ENCODE measurements at places on chromosomes 2 and 18.

DNA sequence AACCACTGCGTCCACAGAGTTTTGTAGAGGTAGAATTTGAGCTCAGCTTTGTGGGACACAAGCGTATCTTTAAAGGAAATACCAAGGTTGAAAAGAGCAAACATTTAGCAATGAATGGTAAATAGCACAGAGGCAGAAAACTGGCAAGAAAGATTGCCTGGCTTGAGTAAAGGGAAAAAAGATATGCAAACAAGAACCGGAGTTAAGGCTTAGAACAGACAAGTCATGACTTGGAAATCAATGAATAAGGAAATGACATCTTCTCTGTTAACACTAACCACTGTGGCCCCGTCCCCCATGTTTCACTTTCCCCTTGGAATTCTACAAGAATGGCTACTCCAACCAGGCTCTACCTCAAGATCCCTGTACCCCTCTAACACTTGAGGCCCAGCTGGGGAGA lies 3.8 kb downstream of the STAM2 start:
- DNase-seq: no peak

DNA sequence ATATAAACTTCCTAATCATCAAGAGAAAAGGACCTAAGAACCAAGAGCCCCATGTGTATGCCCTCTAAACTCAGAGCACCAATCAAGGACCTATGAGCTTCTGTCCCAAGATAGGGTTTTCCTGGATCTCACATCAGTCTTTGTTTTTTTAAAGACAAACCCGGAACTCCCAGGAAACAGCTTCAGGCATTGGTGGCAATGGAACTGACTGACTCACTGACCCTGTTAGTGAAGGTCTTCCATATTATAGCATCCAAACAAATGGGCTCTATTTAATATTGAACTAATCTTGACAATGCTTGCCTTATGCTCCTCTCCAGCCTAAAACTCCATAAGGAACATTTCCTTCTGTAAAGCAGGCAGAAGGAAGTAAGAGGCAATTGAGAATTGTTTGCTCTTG lies 63.5 kb upstream of the RPE start:
- no peak for DNase-seq

DNA sequence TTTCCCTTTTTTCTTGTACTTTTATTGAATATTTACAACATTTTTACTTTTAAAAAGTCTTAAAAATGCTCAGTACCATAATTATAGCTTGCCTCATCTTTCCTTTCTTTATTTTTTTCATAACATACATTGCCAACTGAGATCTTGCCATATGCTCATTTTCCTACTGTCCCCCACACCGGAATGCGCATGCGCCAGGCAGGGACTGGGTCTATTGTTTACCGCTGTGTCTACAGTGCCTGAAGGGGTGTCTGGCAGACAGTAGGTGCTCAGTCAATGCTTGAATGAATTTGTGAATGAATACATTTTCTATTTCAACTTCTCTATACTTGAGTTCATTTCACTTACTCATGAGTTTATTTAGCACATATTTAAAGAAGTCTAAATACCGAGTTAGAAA lies 158.0 kb downstream of the CYP26B1 start:
- no peak for DNase-seq

DNA sequence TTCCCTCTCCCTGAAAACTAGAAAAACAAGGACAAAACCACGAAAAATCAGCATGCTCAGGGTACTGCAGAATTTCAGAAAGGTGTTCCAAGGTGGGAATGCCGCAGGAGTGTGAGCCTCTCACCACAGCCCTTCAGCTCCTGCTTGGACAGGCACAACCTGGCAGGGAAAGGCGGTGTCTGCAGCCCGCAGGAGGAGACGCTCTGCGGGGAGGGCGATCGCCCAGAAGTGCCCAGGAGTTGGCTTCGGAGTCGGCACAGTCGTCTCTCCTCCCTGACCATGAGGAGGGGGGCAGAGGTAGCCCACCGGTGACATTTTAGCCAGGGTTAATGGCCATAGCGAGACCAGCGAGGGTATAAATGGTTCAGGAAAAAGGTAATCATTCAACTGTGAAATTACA lies 57.2 kb downstream of the TMEM18 start:
- no peak for DNase-seq

DNA sequence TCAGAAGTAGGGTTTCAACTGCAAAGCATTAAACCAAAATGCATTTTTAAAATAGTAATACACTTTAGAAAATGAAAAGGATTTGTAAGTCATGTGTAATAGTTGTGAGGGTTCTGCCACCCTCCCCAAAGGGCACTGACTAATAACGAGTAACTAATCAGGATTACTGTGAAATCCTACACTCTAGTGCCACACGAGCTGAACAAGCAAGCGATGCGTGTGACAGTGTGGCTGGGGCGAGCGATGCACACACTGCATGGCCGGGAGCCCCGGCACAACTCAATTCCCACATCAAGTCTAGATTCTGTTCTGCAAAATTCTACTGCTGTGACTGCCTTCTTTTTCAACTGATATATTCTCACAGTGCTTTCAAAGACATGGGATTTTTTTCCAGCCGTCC lies 156.4 kb downstream of the SEPTIN10 start:
- no peak for DNase-seq

DNA sequence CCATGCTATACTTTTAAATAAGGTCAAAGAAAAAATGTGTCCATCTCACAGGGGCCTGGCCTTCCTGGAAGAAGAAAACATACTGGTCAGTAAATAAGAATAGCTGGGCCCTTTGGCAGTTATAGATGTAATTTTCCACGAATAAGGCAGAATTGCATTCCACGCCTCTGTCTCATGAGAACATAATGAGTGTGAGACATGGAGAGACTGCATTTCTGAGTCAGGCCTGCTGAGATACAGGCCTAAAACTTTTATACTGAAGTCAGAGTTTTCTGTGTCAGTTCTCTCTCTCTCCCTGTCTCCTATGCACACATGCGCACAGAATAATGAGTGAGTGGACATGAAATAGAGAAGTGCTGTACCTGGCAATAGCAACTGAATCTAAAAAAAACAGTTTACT lies 20.4 kb upstream of the IL1R1 start:
- DNase-seq: no peak

- no peak for DNase-seq
Observed at GRCh38 chr2:226847511-226847910, 11.7 kb downstream of the RHBDD1 start.

DNA sequence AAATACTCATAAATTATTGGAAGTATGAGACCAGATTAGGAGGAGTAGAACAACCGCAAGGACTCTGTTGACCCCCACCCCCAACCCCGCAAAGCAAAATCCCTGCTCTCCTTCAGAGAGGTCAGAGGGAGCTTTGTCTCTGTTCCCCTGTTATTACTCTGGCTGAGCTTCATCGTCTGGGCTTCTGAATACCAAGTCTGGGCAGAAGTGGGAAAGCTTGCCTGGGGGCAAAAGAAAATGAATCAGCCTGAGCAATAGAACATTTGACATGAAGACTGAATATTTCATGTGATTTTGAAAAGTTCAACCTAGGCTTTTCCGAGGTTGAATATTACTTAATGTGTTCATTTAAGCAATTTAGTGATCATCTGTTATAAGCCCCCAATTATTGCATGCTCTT lies 114.6 kb upstream of the ARHGAP28 start:
- no peak for DNase-seq

DNA sequence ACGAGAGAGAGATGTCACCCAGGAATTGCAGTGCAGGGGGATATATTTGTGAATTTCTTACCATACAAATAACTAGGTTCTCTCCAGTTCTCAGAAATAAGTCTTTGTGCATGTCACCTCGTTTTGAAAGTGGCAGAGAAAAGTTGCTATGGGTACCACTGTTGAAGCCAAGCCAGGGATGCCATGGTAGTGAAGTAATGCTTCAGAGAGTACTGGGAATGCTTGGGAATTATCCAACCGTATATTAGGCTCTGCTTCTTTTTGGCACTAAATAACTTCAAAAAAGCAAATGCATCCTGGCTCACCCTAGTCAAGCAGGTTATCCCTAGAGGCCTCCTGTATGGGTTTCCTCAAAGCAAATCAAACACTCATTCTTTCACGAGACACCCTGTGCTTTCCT lies 50.7 kb upstream of the DDX18 start:
- no peak for DNase-seq
